ENCODE measurements at places on chromosomes 3 and 15.
A peak's percentile ranks its signal among the peaks of the same experiment; 100 is the strongest.

GRCh38 chr15:68414206-68414555 lies 17.8 kb downstream of the ITGA11 start:
- no peak for DNase-seq

GRCh38 chr3:14523792-14524191 lies 16.4 kb downstream of the GRIP2 start:
- DNase-seq: no peak

DNA sequence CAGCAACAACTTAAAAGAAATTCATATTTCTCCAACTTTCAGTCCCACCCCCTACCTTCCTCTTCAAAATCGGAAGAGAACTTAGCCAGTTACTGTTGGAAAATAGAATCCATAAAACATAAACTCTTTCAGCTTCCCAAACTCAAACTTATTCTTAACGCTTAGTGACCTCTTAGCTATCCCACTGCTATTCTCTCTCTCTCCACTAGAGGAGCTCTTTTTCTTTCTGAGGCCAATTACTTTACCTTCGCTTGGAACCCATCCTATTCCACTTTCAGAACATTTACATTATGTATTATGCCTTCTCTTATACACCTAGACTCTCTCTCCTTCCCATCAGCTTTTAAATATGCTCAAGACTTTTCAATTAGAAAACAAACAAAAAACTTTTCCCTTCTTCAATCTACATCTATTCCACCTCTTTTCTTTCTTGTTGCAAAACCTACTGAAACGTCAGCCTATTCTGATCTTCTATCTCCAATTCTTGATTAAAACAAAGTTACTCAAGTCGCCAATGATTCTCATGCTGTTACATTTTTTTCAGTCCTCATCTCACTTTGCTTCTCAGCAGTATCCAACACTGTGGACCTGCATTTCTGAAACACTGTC lies 13.4 kb upstream of the GHSR start:
- DNase-seq: peak; percentile 40

DNA sequence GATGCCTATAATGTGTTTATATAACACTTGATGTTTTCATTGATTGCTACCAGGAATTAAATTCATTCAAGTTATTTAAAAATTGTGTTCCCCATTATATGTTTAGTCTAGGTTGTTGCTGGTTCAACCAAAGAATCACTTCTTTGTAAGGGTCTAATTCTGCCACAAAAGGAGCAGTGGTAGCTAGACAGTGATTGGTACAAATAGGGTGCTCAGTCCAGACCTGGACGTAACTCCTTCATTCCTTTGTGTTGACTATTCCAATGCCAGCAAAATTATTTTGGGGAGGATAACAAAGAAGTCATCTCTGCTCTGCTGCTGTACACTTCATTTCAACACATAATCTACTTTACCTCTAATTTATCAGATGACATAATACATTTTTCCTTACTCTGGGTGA lies 1.2 kb downstream of the CHMP2B start:
- peak; percentile 44 for DNase-seq

DNA sequence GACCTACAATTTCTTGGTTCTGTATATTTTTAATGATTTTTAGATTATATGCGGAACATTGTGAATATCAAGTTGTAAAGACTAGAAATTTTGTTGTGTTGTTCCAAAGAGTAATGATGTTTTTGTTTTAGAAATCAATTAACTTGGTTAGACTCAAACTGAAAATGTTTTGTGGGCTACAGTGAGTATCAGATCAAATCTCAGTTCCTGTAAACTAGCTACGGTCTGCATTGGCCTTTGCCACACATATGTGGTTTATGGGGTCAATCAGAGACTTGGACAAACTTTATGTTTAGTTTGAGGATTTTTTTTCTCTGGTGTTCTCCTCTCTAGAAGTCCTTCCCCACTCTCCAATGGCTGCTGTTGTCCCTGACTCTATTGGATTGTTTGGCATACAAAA lies 308.0 kb upstream of the THRB start:
- no peak for DNase-seq

GRCh38 chr3:152039887-152040286 lies 166.4 kb downstream of the SUCNR1 start:
- DNase-seq: no peak

GRCh38 chr3:76051145-76051544 lies 265.8 kb upstream of the ZNF717 start:
- no peak for DNase-seq

- DNase-seq: peak; percentile 92
These were observed 15.5 kb upstream of the ATP8B4 start for GRCh38 chr15:50134524-50135024.
